ENCODE measurements at places on chromosomes 1 and 21.

- DNase-seq: no peak
Measured at GRCh38 chr1:109538827-109539555, 681 bp upstream of the GPR61 start.

- DNase-seq: no peak
Measured at GRCh38 chr1:8870103-8870502, 8.4 kb downstream of the ENO1 start.

DNA sequence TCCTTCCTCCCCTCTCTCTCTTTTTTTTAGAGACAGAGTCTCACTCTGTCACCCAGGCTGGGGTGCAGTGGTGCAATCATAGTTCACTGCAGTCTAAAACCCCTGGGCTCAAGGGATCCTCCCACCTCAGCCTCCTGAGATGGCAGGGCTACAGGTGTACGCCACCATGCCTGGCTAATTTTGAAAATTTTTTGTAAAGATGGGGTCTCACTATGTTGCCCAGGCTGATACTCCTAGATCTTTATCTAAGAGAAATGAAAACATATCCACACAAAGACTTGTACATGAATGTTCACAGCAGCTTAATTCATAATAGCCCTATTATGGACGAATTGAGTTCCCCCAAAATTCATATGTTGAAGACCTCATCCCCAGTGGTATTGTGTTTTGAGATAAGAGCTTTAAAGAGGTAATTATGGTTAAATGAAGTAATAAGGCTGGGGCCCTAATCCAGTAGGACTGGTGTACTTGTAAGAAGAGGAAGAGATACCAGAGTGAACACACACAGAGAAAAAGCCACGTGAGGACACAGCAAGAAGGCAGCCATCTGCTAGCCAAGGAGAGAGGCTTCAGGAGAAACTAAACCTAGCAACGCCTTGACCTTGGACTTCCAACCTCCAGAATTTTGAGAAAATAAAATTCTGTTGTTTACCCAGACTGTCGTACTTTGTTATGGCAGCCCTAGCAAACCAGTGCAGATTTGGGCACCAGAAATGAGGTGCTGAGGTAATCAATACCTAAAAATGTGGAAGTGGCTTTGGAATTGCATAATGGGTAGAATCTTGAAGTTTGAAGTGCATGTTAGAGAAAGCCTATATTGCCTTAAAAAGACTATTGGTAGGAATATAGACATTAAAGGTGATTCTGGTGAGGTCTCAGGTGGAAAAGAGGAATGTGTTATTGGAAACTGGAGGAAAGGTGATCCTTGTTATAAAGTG is 13.2 kb downstream of the IFNLR1 start:
- no peak for DNase-seq

DNA sequence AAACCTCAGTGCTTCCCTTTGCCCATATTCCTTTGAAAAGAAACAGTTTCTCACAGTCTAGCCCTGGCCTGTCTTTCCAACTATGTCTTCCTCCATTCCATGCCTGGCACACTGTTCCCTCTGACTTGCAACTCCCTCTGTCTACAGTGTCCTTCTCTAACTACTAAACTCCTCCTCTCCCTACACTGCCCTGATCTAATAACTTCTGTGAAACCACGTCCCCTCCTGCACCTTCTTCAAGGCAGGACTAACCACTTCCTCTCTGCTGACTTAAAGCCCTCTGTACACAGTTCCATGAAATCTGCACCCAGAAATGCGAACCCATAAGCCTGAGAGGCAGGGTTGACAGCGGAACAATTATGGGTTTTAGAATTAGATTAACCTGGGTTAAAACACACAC is 62.2 kb upstream of the ATP1B1 start:
- no peak for DNase-seq

DNA sequence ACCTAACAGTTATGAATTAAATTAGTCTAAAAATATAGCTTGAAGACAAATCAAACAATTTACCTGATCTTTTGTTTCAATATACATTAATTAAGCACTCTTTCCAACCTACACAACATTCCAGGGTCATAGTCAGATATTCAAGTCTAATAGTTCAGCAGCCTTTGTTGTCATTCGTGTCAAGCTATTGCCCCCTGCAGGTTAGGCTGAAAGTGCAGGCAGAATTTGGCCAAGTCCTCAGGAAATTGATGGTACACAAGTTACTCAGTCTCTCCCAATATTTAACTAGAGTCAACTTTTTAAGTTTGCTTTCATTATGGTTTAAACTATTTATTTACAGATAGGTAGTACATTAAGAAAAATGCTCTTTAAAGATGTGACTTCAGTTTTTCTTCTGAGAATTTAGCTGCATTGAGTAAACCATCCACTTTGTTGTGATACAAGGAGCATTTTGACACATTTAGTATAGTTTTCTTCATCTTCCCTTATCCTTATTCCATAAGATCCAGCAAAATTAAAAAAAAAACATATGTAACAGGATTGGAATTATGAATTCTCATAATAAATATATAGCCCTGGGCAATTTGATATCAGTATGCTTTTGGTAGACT is 130.3 kb upstream of the DPYD start:
- peak; percentile 28 for DNase-seq

DNA sequence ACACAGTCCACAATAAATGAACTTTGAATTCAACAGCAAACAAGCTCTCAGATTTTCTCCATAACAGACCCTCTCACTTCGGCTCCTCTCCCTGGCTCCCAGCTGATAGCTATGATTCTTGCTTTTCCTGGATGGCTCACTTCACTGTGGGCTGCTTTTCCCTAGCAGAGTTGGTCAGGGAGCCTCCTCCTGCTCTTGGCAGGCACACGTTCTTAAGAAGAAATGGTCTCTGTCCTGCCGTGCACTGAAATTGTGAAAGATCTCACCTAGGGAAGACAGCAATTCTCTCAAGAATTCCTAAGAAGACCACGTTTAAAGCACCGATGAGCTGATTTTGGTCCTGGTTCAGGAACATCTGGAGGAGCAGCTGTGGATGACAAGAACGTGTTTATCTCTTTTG is 148.5 kb upstream of the KCNK2 start:
- DNase-seq: no peak

GRCh38 chr1:204194080-204194479 is 2.2 kb downstream of the KISS1 start:
- DNase-seq: no peak

GRCh38 chr21:17679002-17679600 is 66.4 kb upstream of the BTG3 start:
- no peak for DNase-seq

DNA sequence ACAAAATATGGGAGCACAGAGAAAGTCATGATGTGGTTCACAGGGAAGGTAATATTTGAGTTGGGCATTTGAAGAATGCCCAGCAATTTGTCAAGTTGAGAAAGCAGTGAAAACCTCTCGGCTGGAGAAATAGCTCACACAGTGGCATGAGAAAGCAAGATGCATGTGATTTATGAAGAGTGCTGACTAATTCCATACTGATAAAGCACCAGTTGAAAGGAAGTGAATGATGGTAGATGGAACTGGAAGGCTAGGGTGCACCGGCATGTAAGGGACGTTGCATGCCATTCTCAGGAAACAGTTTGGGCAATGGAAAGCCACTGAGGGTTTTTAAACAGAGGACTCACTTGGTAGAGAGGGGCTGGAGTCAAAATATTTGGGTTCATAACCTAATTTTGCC is 53.5 kb upstream of the MTF2 start:
- DNase-seq: no peak

- DNase-seq: peak; percentile 8
Measured at GRCh38 chr1:247113094-247113497, 8.9 kb upstream of the ZNF669 start.
